Activated naive CD4-positive, alpha-beta T cell treated with anti-CD3 and anti-CD28 coated beads for 36 hours (primary cell): ENCODE measurements at places on chromosomes 16 and 17. TPM values are rescaled to one million over a fixed set of nuclear protein-coding genes. Genes with fewer than 3 reads are reported as not detected.

DNA sequence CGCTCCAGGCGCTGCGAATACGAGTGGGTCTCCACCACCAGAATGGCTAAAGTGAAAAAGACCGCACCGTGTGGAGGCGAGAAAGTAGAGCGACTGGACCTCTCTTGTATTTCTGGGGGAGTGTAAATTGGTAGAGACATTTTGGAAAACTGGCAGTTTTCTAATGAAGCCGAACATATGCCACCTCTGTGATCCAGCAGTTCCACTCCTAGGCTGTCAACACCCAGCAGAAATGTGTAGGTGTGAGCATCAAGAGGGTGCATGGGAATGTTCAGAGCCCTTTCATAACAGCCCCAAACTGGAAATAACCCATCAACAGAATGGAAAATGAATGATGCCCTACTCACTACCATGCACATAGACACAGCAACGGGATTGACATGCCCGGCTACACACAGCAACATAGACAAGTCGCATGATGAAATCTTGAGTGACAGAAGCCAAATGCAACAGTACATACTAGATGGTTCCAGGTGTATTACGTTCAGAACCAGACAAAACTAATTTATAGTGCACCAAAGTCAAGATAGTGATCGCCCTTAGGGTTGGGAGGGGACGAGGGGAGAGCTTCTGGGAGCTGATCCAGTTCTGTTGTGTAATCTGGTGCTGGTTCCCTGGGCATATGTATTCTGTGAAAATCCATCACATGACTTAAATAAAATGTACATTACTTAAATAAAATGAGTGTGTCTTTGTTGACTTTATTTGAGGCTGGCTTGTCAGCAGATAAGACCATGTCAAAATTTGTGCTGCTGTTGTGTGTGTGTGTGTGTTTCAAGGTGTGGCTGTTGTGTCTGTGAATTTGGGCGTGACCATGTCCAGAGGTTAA is 877 bp upstream of the BCL7C start:
- peak overlapping the region; percentile 78 for H3K27ac ChIP-seq
- no peaks in the 10 kb centered on the region for H3K27me3 ChIP-seq

DNA sequence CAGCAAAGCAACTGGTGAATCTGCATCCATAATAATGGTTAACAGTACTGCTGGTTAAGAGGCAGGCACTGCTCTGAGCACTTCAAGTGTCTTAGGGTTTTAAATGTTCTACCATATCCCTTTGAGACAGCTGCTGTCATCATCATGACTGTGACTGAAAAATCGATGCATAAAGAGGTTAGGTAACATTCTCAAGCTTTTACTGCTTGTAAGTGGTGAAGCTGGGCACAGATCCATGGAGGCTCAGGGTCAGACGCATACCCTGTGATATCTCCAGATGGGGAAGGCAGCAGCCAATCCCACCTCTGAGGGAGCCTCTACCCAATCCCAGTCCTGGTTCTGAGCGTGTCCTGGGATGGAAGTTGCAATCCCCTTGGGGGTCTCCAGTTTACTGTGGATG is 57.6 kb upstream of the SOX9 start:
- no peak overlapping the region for H3K27ac ChIP-seq
- no peaks in the 10 kb centered on the region for H3K4me1 ChIP-seq
- H3K27me3 ChIP-seq = no peaks in the 10 kb centered on the region
- DNase-seq = no peak

GRCh38 chr17:5123343-5124124 is 7.7 kb downstream of the USP6 start:
- DNase-seq = no peak
- no peak overlapping the region for H3K4me3 ChIP-seq
- peaks cover 4% of the 10 kb centered on the region for H3K4me1 ChIP-seq
- H3K36me3 ChIP-seq = no peaks in the 10 kb centered on the region
- peaks cover 34% of the 10 kb centered on the region for H3K27me3 ChIP-seq

GRCh38 chr17:2020721-2021120 is 4.4 kb downstream of the RTN4RL1 start:
- no peaks in the 10 kb centered on the region for H3K36me3 ChIP-seq
- H3K4me1 ChIP-seq = peaks cover 6% of the 10 kb centered on the region
- DNase-seq = no peak
- H3K27ac ChIP-seq = no peak overlapping the region
- no peak overlapping the region for H3K4me3 ChIP-seq

- DNase-seq = no peak
- H3K4me1 ChIP-seq = no peaks in the 10 kb centered on the region
- no peak overlapping the region for H3K27ac ChIP-seq
- H3K4me3 ChIP-seq = no peak overlapping the region
- no peaks in the 10 kb centered on the region for H3K36me3 ChIP-seq
Measured at GRCh38 chr17:20053361-20053964, 44.3 kb downstream of the SPECC1 start.

GRCh38 chr17:6682339-6682738 is 30.8 kb downstream of the C17orf100 start:
- no peaks in the 10 kb centered on the region for H3K36me3 ChIP-seq
- H3K27me3 ChIP-seq = peaks cover 34% of the 10 kb centered on the region
- no peak overlapping the region for H3K4me3 ChIP-seq
- peaks cover 4% of the 10 kb centered on the region for H3K4me1 ChIP-seq

- DNase-seq = no peak
- H3K27me3 ChIP-seq = no peaks in the 10 kb centered on the region
- H3K4me1 ChIP-seq = no peaks in the 10 kb centered on the region
- H3K36me3 ChIP-seq = no peaks in the 10 kb centered on the region
Measured at GRCh38 chr16:1124795-1125194, 28.1 kb upstream of the CACNA1H start.

DNA sequence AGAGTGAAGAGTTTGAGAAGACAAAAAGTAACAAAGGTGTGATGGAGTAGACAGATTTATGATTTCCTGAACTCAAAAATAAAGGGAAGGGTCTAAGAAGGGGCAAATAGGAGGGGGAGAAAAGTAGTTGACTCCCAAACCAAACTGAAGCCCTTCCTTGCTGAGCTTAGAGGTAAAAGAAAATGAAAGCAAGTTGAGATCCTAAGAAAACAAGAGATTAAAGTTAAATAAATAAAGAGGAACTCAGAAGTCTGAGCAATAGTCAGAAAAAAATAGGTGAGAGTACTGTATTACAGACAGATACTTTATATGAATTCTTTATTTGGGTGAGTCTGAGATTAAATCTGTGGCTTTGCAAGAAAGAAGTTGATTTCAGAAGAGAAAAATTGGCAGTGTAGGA is 3.3 kb upstream of the PSMD12 start:
- H3K27ac ChIP-seq = peak overlapping the region; percentile 3
- no peaks in the 10 kb centered on the region for H3K27me3 ChIP-seq
- H3K4me3 ChIP-seq = no peak overlapping the region
- no peak for DNase-seq
- peaks cover 9% of the 10 kb centered on the region for H3K36me3 ChIP-seq

GRCh38 chr17:78652913-78653312 is 75.7 kb upstream of the DNAH17 start:
- DNase-seq = no peak
- no peaks in the 10 kb centered on the region for H3K27me3 ChIP-seq
- no peak overlapping the region for H3K27ac ChIP-seq
- peaks cover 2% of the 10 kb centered on the region for H3K36me3 ChIP-seq

DNA sequence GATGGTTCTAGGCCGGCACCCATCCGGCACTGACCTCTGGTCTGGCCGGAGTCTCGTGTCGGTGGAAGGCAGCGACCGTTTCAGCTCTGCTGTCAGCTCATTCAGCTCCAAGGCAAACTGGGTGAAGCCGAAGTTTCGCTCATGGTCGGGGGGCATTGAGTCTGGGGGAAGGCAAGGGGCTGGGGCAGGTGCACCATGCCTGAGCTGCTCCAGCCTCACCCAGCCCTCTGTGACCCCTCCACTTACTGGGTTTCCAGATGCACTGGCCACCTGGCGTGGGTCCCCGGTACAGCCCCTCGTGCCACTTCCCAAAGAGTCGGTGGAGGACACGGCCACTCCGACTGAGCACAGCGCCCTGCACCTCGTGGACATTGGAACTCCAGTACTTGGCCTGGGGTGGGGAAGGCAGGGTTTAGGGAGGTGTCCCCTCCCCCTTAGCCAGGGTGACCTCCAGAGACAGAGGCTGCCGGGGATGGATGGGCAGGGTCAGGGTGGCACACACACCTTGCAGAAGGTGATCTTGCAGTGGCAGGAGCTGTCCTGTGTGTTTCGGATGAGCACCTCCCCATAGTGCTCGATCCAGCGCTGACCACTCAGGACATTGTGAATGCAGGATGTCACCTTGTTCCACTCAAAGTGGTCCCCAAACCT is 12.6 kb downstream of the OSBPL7 start:
- DNase-seq = no peak
- no peak overlapping the region for H3K27ac ChIP-seq
- no peak overlapping the region for H3K4me3 ChIP-seq
- no peaks in the 10 kb centered on the region for H3K27me3 ChIP-seq
- peaks cover 16% of the 10 kb centered on the region for H3K36me3 ChIP-seq

- H3K27me3 ChIP-seq = peaks cover 7% of the 10 kb centered on the region
- no peak for DNase-seq
- H3K4me3 ChIP-seq = no peak overlapping the region
Measured at GRCh38 chr16:54633943-54634362, 296.7 kb upstream of the IRX5 start.

GRCh38 chr17:13036751-13037150 is 18.9 kb upstream of the ELAC2 start:
- H3K36me3 ChIP-seq = no peaks in the 10 kb centered on the region
- H3K27ac ChIP-seq = no peak overlapping the region
- peaks cover 4% of the 10 kb centered on the region for H3K4me1 ChIP-seq
- no peak overlapping the region for H3K4me3 ChIP-seq
- no peak for DNase-seq

DNA sequence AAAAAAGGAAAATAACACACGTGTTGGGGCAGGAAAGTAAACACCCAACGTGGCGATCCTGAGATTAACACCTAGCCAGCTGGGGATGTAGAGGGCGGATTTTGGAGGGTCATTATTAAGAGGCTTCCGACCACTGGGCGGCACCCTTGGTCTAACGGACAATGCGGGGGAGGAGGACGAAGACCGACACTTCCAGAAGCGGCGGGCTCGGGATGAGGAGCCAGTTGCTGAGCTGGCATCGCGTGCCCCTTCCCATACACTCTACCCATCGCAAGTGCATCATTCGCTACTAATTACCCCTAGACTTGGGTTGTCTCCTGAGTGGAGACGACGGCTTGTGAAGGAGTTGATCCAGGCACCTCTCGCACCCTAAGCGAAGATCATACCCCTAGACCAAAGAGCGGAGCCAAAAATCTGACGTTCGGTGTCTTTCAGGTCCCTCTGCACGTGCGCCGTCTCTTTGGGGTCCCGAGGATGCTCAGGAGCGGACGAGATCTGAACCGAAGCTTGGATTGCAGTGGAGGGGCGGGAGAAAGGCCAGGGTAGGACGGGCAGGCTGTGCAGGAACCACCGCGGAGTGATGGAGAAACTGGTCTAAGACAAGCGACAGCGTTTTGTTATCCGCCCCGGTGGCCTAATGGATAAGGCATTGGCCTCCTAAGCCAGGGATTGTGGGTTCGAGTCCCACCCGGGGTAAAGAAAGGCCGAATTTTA is 17.6 kb downstream of the ZNF213 start:
- peaks cover 4% of the 10 kb centered on the region for H3K27me3 ChIP-seq
- peak; percentile 96 for DNase-seq
- peak overlapping the region; percentile 95 for H3K27ac ChIP-seq
- peaks cover 4% of the 10 kb centered on the region for H3K36me3 ChIP-seq

GRCh38 chr16:53753431-53753830 is 49.5 kb downstream of the FTO start:
- H3K36me3 ChIP-seq = peaks cover 2% of the 10 kb centered on the region
- H3K27me3 ChIP-seq = no peaks in the 10 kb centered on the region
- no peak overlapping the region for H3K27ac ChIP-seq
- no peak overlapping the region for H3K4me3 ChIP-seq

Gene NUFIP2
- 57.8 TPM for total RNA-seq

Gene HASPIN
- total RNA-seq = 21.8 TPM

Gene SLC35G6
- not detected for total RNA-seq

Gene SPATA32
- 0.12 TPM for total RNA-seq

Gene SMPD3
- total RNA-seq = 0.67 TPM

Gene CYB5D1
- total RNA-seq = 6.1 TPM

Gene NHERF1
- total RNA-seq = 70.8 TPM

Gene ZPBP2
- total RNA-seq = not detected

Gene MAF
- 6.0 TPM for total RNA-seq

Gene CCDC137
- 30.8 TPM for total RNA-seq
